ENCODE measurements at places on chromosomes 1 and 21. TPM values are rescaled to one million over a fixed set of nuclear protein-coding genes. Genes with fewer than 3 reads are reported as not detected.

DNA sequence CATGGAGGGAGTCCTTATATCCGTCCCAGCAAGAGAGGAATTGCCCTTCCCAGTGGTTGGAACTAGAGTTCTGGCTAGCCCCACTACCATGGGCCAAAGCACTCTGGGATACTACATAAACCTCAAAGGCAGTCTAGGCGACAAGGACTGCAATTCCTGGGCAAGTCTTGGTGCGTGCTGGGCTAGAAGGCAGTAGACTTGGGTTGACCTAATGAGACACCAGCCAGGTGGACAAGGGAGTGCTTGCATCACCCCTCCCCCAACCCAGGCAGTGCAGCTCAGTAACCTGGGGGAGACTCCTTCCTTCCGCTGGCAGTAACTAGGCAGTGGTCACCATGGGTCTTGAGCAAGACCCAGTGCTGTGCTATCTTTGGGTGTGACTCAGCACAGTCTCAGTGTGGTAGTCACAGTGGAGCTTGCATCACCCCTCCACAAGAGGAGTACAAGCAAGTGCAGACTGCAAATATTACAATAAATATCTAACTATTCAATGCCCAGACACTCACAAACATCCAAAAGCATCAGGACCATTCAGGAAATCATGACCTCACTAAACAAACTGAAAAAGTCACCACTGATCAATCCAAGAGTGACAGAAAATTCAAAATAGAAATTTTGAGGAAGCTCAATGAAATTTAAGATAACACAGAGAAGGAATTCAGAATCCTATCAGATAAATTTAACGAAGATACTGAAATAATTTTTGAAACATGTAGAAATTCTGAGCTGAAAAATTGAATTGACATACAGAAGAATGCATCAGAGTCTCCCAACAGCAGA, 84.7 kb upstream of the LYPLAL1 start:
- peak; percentile 25 for DNase-seq

GRCh38 chr21:45941338-45941710, 40.2 kb upstream of the COL6A1 start:
- no peak for DNase-seq

DNA sequence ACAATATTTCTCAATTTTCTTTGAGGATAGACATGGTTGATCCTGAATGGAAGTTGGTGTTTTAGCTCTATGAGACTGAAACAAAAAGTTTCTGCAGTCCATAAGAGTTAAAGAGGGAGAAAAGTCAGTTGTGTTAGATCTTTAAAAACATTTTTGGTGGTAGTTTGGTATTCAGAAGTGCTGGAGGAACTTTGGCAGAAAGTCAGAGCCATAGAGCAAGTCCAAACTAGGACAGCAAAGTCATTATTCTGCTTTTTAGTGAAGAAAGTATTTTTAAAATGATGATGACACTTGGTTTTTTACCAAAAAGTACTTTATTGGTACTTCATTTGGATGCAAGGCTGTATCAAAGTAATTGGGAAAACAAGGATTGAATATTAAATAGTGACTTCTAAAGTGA, 41.8 kb downstream of the FNBP1L start:
- no peak for DNase-seq

GRCh38 chr21:42002421-42002958, 7.7 kb downstream of the ZBTB21 start:
- DNase-seq: no peak

The ARHGEF16 gene
- 1.7 TPM for total RNA-seq

DNA sequence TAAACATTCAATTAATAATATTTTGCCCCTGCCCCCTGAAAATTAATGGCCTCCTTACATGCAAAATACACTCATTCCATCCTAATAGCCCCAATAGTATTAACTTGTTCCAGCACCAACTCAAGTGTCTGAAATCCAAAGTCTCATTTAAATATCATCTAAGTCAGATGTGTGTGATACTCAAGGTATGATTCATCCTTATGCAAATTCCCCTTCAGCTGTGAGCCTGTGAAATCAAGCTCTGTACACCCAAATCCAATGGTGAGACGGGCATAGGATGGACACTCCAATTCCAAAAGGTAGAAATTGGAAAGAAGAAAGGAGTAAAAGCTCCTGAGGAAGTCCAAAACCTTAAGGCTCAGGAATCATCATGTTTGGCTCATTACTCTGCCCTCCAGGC, 83.5 kb downstream of the HHAT start:
- DNase-seq: no peak

GRCh38 chr1:36349241-36349671, 25.8 kb upstream of the EVA1B start:
- DNase-seq: no peak

DNA sequence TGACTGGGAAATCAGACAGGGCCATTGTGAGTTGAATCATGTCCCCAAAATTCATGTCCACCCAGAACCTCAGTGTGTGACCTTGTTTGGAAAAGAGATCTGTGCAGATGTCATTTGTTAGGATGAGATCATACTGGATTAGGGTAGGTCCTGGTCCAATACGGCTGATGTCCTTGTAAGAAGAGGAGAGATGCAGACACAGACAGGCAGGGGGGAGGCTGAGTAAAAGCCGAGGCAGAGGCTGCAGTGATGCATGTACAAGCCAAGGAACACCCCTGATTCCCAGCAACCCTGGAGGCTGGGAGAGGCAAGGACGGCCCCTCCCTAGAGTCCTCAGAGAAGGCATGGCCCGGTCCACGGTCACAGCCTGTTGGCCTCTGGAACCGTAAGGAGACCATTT, 15.9 kb upstream of the NPPB start:
- DNase-seq: peak; percentile 40

DNA sequence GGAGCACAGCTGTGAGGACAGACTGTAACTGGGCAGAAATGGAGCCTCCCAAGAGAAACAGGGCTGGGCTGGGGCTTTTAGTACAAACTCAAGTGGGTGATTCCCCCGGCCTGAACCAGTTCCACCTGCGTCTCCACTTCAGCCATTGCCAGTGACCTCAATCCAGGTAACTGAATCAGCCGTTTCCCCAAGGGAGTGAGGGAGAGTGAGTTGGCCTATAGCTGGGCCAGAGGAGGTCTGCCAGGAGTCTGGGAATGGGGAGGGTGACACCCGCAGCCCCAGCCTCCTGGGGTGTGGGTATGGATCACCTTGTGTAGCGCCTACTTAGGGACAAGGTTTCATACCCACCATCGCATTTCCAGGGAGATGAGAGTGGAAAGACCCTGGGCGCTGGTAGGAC, 8.5 kb downstream of the SLC26A9 start:
- DNase-seq: no peak

The FLG2 gene
- not detected for total RNA-seq

DNA sequence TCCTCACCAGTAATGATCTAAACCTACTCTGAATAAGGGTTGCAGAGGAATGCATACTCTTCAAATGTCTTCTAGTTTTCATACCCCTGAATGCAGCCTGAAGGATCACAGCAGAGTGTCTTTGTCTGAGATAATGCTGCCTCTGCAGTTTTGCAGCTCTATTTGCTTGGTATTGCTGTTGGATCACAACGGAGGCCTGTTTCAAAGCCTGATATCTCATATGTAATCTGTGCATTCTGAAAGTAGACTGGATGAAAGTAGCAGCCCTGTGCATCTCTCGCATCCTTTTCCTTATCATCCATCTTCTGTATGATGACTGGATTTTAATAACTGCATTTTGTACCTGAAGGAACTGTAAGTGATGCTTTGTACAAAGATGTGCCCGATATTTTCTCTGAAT, 34.9 kb upstream of the F13B start:
- no peak for DNase-seq

The HES5 gene
- 1.7 TPM for total RNA-seq

DNA sequence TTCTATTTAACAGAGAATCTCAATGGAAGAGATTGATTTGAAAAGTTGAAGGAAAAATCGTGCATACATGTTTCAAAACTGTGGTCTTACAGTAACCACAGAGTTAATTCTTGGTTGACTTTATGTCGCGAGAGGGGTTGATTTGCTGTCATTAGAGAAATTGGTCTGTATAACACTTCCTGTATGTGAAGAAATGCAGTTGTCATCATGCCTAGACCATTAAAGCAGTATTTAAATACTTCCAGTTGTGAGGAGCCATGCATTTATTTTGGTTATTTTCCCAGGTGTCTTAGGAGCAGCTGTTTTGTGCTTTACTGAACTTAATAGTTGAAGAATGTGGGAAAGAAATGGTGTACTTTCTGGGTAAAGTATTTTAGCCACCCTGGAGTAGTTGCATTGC, 76.2 kb downstream of the NFIA start:
- DNase-seq: no peak

DNA sequence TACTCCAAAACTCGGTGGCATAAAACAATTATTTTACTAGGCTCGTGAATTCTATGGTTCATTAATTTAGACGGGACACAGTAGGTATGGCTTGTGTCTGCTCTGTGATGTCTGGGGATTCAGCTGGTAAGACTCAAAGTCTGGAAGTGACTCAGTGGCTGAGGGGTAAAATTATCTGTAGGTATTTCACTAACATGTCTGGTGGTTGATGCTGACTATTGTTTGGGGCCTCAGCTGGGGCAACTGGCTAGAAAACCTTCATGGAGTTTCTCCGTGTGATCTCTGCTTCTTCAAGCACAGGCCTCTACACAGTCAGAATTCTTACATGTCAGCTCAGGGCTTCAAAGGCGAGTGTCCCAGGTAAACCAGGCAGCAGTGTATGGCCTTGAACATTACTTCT, 41.2 kb upstream of the KLF17 start:
- DNase-seq: no peak

GRCh38 chr1:59007820-59008598, 224.2 kb upstream of the JUN start:
- DNase-seq: no peak

DNA sequence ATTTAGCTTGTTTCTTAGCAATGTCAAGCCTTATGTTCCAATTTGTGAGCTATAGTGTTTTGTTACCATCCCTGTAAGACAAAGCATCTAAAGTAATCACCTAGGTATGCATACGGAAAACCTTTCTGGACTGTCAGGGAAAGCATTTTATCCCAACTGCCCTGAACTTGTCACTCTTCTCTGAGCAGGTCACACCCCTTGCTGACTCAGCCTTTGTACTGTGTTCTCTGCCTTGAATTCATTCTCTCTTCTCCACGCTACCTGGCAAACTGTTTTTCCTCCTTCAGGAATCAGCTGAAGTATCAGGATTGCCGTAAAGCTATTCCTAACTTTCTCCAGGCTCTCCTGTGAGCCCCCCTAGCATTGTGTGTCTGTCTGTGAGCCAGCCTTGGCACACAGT, 54.2 kb downstream of the PBX1 start:
- no peak for DNase-seq

- DNase-seq: no peak
Observed at GRCh38 chr1:93732514-93732913, 50.9 kb upstream of the BCAR3 start.

GRCh38 chr1:151920149-151920548, 10.8 kb upstream of the THEM4 start:
- no peak for DNase-seq

The DCST1 gene
- not detected for total RNA-seq

- peak; percentile 75 for DNase-seq
Observed at GRCh38 chr1:45014321-45015028, 2.4 kb downstream of the UROD start.

DNA sequence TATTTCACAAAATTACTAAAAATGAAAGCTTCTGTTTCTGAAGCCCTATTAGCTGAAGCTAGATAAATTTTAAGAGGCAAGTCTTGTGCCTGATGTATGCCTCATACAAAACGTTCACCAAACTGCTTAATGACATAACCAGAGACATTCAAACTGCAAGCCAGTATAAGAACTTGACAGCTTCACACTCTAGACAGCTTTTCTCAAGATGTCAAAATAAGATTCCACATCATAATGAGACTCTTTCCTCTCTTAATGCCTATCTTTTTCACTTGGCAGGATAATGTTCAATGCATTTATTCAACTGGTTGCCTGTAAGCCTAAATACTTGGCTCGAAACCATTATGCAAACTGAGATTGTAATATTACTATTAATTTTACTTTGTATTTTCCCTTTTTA, 424.0 kb downstream of the LTN1 start:
- DNase-seq: no peak

GRCh38 chr1:217674028-217674729, 43.0 kb downstream of the SPATA17 start:
- no peak for DNase-seq

The IGSF5 gene
- total RNA-seq: 4.1 TPM

All from left ventricle myocardium superior (tissue), 1 donor.